ENCODE measurements at places on chromosomes 12 and 14.

DNA sequence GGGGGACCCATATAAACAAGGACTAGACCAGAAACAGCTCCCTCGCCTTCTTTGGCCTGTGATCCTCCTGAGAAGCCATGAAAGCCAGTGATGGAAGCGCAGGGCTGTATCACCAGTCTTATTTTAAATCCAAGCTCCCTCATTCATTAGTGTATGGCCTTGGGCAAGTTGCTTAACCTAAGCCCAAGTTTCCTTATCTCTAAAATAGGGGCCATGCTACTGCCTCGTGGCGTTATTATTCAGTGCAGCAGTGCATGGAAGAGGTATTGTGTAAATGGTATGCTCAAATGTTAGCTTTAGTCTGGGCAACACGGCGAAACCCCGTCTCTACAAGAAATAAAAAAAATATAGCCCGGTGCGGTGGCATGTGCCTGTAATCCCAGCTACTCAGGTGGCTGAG lies 9.9 kb downstream of the ESPL1 start:
- no peak for DNase-seq

DNA sequence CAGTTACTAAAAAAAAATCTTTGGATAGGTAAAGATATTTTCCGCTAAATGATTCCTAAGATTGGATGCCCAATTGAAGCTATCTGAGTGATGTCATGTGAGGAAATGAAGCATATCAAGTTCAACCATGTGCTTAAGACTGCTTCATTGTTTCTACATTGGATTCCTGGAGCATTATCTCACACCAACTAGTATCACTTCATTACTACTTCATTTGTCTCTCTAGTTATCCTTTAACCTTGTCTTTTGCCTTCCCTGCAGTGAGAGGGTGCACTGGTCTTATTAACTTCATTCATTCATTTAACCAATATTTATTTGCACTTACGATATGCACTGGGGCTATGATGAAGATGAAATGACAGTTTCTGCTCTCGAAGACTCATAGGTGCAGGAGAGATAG lies 198.1 kb downstream of the SLC38A4 start:
- DNase-seq, result no peak

DNA sequence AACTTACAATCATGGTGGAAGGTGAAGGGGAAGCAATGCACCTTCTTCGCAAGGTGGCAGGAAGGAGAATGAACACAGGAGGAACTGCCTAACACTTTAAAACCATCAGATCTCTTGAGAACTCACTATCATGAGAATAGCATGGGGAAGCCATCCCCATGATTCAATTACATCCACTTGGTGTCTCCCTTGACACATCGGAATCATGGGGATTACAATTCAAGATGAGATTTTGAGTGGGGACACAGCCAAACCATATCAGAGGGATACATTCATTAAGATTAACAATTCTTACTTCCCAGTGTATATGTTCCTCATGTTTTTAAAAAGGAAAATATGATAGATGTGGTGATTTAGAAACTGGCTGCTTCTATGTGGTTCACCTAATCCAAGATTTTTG lies 117.9 kb downstream of the PDE3A start:
- DNase-seq, result no peak

DNA sequence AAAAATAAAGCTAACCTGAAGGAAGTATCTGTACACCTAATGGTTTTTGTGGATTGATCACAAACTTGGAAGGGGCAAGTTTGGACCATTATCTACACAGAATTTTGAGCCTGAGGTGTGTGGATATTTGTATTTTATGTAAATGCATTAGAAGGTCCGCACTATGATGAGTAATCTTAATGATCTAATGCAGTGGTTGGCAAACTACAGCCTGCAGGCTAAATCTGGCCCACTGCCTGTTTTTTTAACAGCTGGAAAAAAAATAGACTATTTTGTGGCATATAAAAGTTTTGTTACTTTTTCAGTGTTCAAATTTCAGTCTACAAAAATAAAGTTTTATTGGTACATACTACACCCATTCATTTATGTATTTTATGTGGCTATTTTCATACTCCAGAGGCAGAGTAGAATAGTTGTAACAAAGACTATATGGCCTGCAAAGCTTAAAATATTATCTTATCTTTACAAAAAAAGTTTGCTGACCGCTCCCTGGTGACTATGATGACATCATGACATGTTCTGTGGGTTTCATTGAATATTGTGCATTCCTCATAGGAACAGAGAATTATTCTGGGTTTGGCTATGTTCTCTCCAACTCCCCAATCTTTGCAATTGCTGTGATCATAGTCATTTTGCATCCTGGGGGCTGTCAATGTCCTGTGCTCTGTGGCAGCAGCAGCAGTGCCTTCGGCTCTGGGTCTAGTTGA lies 962.6 kb upstream of the FBXO33 start:
- DNase-seq, result no peak

GRCh38 chr14:85438481-85438942 lies 91.4 kb upstream of the FLRT2 start:
- no peak for DNase-seq

DNA sequence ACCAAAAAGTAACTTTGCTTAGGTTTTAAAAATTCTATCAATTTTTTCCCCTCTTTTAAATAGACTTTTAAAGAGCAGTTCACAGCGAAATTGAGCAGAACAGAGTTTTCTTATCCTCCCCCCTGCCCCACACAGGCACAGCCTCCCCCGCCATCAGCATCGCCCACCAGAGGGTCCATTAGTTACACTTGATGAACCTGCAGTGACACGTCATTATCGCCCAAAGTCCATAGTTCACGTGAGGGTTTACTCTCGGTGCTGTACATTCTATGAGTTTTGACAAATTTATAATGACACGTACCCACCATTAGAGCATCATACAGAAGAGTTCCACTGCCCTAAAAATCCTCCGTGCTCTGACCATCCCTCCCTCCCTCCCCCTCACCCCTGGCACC lies 58.4 kb downstream of the FZD10 start:
- no peak for DNase-seq

DNA sequence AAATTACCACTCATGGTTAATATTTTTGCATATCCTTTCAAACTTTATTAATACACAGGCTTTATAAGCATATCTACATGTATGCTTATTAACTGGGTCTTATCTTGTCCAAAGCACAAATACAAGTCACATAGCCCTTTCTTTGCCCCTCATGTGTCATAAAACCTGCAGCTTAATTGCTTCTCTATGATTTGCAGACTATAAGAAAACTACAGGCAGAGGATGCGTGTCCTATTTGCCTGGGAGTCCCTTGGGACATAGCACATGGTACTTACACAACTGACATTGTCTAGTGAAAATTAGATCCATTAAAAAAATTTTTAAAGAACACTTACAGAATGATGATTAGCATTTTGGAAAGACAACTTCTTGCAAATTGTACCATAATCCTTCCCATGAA lies 190.5 kb upstream of the PLEKHA5 start:
- no peak for DNase-seq

DNA sequence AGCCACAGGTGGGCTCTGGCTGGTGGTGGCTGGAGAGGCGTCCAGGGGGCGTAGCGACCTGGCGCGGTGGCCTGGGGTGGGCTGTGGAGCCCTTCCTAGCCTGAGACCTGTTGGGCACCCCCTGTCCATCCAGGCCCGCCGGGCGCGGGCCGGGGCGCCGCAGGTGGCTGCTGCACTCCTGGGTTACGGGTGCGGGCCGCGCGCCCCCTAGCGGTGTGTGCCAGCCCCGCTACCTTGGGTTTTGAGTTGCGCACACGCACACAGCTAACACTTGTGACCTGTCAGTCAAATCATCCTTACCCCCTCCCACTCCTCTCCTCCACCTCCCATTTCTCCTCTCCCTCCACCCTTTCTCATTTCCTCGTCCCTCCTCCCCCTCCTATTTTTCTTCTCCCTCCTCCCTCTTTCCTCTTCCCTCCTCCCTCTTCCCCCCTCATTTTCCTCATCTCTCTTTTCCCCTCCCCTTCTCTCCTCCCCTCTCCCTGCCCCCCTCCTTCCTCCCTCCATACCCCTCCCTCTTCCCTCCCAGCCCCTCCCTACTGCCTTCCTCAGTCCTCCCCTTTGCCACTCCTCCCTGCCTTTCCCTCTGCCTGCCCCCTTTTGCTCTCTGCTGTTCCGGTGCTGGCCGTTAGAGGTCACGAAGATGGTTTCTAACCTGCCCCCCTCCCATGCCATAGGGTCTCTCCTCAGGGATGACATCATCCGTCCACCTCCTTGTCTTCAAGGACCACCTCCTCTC lies 2.3 kb downstream of the MEG3 start:
- DNase-seq, result no peak

DNA sequence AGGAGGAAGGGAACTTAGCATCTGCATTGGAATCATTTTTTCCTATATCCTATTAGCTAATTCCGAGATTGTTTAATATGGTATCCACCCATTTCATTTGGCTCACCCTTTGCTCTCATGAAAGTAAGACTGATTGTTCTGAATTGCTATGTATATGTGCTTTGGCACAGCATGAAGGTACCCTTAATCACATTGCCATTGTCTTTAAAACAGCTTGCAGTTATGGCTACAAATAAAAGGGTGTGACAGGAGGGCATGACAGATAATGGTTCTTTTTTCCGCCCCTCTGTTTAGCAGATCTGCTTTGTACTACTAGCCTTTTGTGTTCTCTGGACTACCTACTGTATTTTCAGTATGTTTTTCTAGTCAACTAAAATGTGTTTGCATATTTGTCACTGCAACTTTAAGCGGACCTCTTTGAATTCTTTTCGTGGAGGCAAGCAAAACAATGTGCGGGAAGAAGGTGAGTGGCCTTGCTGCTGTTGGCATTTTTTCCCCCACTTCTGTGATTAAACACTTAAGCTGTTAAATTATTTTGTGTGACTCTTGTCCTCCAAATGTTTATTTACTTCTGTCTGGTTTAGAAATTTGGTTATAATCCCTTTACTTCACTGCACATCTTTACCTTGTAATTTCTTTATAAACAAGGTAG lies 35.8 kb downstream of the FBXO34 start:
- no peak for DNase-seq

DNA sequence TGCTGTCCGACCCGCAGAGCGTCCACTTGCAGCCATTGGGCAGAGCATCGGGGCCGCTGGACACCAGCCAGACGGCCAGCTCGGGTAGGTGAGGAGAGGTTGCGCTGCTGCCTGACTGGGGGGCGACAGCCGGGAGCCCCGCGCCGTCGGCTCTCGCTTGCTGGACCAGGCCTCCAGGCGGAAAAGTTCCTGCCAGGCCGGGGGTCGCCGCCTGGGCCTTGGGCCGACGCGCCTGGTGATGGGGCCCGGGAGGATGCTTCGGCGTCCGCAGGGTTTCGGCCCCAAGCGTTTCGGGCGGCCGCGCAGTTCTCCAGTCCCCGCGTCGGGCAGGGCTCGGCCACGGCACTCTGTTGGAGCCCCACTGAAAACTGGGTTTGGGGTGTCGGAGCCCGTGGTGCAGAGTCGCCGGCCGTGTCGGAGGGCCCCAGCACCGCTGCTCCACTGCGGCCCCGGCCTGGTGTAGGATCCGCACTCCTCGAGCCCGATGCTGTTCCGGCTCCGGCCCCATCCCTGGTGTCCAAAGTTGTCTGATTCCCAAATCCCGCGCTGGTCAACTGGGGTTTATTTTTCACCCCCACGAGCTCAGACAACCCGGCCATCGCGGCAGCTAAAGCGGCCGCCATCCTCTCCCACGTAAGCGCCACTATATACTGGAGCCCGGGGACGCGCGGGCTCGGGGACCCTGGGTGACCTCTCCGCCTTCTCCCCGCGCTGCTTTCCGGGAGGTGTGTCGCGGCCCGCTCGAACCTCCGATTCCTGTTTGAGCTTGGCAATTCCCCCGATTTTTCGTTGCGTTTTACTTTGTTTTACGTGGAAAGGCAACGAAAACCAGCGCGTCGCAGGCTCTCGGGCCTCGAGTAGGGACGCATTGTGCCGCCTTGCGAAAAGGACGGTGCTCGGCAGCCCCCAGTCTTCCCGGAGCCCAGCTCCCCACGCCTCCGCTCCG lies 872 bp downstream of the VSX2 start:
- DNase-seq, result no peak

GRCh38 chr12:111130336-111130735 lies 210.0 kb upstream of the MYL2 start:
- DNase-seq, result no peak

- DNase-seq, result no peak
Observed at GRCh38 chr14:24335461-24336171, 745 bp upstream of the ADCY4 start.

GRCh38 chr12:34163443-34163842 lies 141.1 kb downstream of the ALG10 start:
- DNase-seq, result no peak

GRCh38 chr14:77296155-77296554 lies 24.5 kb downstream of the POMT2 start:
- no peak for DNase-seq

DNA sequence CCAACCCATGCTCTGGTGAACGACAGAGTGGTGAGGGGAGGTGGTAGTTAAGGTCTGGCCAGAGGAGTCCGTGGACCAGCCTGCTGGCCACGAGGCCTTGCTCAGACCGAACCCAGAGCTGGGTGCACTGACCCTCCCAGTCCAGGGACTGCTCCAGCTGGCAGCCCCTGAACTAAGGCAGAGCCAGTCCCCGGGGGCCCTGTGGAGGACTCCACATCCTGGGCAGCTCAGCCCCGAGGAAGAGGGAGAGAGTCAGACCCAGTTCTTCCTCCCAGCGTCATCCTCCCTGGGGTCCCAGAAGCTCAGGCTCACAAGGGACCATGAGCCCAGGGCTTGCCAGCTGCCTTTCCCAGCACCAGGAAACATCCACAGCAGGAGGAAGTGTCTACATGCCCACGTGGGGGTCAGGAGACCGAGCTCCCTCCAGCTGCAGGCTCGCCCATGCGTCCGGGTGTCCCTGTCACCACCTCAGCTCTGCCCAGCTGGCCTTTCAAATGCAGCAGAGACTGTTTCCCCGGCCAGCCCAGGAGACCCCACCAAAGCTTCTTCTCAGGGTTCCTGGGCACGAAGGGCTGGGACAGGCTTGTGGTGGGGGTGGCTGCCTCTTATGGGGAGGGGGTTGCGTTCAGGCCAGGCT lies 194.4 kb downstream of the KIF26A start:
- no peak for DNase-seq

DNA sequence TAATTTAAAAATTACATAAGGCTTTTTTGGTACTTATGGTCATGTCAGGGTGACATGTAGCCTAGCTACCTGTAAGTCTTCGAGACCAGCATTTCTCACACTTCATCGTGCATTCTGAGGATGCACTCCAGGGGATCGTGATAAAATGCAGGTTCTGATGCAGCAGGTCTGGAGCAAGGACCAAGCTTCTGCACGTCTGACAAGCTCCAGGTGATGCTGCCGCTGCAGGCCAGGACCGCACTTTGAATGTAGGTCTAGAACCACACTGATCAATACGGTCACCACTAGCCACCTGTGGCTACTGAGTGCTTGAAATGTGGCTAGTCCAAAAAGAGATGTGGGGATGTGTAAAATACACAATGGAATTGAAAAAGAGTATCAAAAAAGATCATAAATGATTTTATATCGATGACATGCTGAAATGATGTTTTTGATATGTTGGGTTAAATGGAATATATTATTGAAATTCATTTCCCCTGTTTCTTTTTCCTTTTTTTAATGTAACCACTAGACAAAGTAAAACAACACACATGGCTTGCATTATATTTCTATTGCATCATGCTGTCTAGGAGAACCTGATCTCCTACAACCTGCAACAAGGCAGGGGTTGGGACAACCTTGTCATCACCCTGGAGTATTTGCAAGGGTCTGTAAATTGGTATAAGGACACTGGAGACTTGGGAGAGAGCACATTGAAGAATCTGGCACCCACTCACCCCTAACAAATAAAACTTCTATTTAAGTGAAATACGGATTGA lies 142.4 kb downstream of the DPF3 start:
- no peak for DNase-seq

- DNase-seq, result peak; percentile 53
Observed at GRCh38 chr12:6140651-6141447, 16.4 kb upstream of the VWF start.

GRCh38 chr12:13373803-13374202 lies 177.3 kb downstream of the EMP1 start:
- DNase-seq, result no peak
